ENCODE measurements at places on chromosomes 3 and 15.

GRCh38 chr3:12705981-12706380, 42.1 kb upstream of the RAF1 start:
- no peaks in the 10 kb centered on the region for H3K27me3 ChIP-seq
- no peak overlapping the region for H3K27ac ChIP-seq
- H3K4me3 ChIP-seq: no peak overlapping the region
- no peak for DNase-seq
- no peaks in the 10 kb centered on the region for H3K36me3 ChIP-seq

GRCh38 chr3:14523792-14524191, 16.4 kb downstream of the GRIP2 start:
- DNase-seq: no peak
- H3K36me3 ChIP-seq: no peaks in the 10 kb centered on the region
- no peaks in the 10 kb centered on the region for H3K4me1 ChIP-seq
- no peaks in the 10 kb centered on the region for H3K27me3 ChIP-seq
- H3K4me3 ChIP-seq: no peak overlapping the region

DNA sequence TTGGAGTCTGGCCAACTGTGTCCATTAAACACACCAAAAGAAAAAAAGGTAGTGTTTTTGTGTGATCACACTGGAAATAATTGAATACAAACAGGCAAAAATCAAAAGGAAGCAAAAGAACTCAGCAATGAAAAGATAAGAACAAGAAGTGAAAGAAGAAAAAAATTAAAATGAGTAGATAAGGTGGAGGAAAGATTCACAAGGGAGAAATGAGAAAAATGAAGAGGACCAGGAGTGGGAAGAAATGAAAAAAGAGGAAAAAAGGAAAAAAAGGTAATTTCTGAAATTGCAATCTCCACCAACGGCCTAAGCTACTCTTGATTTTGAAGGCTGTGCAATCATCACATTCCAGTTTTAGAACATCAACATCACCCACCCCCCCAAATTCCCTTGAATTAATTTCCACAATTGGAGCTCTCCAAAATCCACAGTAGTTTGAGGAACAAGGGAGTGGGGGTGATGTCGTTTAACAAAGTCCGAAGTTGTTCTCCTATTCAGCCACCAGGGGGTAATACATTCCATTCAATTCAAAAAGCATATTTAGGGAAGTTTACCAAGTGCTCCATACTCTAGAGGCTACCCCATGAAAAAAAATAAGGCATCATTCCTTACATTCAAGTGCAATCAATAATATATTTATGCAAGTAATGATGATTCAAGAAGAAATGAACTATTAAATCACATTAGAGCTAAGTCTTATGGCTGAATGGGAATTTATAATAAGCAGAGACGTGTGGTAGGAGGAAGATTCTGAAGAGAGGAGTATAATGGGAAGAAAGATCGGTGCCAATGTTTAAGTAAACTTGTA, 37.4 kb downstream of the ZNF860 start:
- DNase-seq: no peak
- no peaks in the 10 kb centered on the region for H3K27me3 ChIP-seq
- no peak overlapping the region for H3K4me3 ChIP-seq
- no peaks in the 10 kb centered on the region for H3K36me3 ChIP-seq
- H3K27ac ChIP-seq: no peak overlapping the region

DNA sequence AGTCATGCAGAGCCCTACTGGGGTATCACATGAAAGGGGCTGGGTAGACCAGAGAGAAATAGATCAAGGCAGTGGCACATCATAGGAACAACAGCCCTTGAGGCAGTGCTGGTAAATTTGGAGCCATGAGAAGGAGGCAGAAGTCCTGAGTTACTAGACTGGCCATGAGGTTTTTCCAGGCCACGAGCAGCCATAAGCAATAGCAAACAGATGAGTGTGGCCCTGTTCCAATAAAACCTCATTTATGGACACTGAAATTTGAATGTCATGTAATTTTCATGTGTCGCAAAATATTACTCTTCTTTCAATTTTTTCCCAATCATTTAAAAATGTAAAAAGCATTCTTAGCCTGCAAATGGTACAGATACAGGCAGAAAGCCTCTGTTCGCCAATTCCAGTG, 28.1 kb upstream of the LRRN1 start:
- no peak for DNase-seq
- no peaks in the 10 kb centered on the region for H3K4me1 ChIP-seq
- H3K27me3 ChIP-seq: no peaks in the 10 kb centered on the region
- H3K27ac ChIP-seq: no peak overlapping the region
